ENCODE measurements at places on chromosomes 11 and 22.

DNA sequence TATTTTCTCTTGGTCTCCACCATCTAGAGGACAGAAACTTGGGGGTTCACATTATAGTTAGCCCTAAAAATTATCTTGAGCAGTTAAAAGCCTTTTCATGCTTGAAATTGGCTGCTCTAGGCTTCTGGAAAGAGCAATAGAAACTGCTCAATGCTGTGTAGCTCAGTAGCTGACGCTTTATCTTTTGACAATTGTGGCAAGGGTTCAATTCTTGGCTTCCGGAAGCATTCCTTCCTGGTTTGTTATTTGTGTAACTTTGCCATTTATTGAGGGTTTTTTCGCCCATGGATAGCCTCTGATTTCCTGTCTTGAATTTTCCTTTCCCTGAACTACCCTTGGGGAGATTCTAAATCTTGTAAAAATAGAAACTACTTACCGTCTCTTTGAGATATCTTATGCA lies 10.3 kb upstream of the OR56A1 start:
- no peak for DNase-seq

- DNase-seq: no peak
Measured at GRCh38 chr11:10076458-10077141, 217.4 kb downstream of the SBF2 start.

DNA sequence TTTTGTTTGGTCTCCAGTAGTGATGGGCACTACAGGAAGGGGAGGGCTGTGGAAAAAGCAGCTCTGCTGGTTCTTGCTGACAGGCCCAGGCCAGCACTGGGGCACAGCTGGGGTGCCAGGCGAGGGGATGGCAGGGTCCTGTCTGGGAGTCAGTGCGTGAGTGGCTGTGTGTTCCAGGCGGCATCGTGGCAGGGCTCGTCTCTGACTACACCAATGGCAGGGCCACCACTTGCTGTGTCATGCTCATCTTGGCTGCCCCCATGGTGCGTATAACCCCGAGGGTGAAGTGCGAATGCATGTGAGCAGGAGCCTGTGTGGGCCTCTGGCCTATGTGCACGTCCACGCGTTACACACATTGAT lies 20.9 kb downstream of the SLC37A2 start:
- no peak for DNase-seq

GRCh38 chr11:89203814-89204213 lies 26.1 kb downstream of the TYR start:
- DNase-seq: no peak

GRCh38 chr11:133162227-133162626 lies 370.1 kb downstream of the OPCML start:
- no peak for DNase-seq

GRCh38 chr11:76649851-76650372 lies 20.6 kb downstream of the LRRC32 start:
- DNase-seq: no peak

DNA sequence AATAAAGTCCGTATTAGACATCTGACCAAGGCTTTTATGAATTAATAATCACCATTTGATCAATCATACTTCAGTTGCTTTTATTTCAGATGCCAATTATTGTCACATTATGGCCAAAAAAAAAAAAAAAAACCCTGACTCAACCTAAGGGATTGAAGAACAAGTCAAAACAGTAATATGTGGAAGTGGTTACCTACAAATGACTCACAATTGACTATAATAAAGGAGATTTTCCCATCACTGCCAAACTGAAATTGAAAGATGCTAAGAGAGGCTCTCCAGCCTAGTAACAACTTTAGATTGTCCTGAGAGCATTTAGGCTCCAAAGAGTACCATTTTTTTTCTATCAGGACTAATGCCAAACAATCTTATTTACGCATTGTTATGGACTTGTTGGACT lies 35.2 kb downstream of the SOX6 start:
- no peak for DNase-seq

GRCh38 chr22:19632668-19633148 lies 81.6 kb upstream of the SEPTIN5 start:
- DNase-seq: no peak
